ENCODE measurements at places on chromosomes 7 and 10.
A peak's percentile ranks its signal among the peaks of the same experiment; 100 is the strongest.

GRCh38 chr7:31053986-31054385 lies 1.9 kb downstream of the ADCYAP1R1 start:
- DNase-seq: no peak

GRCh38 chr7:38311329-38311937 lies 38.0 kb upstream of the TARP start:
- no peak for DNase-seq

DNA sequence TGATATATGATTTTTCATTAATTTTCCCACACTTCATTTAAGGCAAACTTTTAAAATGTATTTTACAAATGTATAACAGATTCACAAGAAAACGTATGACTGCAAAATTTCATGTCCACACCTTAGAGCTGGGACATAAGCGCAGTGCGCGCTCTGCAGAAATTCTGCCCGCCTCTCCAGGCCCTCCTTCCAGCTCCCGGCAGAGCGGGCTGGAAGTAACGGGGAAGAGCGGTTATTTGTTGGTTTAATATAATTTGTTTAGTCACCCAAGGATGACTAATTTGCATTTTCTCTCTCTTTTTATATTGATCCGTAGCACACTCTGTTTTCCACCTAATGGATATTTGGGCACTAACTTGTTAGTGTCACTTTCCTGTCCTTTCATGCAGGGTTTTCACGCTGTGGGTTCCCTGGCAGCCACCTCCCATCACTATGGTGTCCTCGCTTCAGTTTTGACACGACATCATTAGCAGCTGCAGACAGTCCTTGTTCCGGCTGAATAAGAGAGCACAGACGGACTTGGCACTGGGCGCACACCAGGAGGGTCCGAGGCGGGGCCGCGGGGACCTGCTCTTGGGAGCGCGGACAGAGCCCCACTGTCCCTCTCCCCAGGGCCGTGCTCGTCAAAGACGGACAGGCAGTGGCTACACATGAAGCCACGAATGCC lies 129.2 kb upstream of the SEC61G start:
- no peak for DNase-seq

DNA sequence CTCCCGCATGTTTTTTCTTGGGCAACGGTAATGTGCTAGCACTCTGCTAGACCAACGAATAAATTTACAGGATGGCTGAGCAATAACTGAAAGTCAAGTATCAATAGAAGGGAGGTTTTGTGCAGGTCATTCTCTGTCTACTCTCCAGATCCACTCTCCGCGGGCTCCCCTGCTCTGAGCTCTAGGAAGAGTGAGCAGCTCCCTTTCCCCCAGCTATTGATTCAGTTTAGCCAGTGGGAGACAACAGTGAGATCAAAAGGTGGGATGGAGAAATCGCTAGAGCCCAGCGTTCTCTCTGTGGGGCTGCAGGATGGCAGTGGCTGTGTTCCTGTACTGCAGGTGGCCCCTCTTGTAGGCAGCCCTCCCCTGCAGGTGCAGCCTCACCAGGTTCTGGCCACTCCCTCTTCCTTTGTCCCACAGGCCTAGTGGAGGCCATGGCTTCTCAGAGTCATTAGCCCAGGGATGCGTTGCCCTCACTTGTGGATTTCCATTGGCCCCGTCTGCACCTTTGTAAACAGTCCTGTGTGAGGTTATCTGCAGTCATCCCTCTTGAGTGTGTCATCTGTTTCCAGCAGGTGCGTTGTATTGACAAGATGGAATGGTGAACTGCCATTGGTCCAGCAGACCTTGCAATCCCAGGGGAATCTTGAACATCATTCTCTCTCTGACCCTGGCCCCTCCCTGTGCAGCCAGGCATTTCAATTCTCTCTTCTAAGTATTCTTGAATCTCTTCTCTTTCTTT lies 11.1 kb downstream of the MSRB2 start:
- no peak for DNase-seq

- DNase-seq: no peak
Measured at GRCh38 chr7:699476-700170, 26.9 kb upstream of the DNAAF5 start.

DNA sequence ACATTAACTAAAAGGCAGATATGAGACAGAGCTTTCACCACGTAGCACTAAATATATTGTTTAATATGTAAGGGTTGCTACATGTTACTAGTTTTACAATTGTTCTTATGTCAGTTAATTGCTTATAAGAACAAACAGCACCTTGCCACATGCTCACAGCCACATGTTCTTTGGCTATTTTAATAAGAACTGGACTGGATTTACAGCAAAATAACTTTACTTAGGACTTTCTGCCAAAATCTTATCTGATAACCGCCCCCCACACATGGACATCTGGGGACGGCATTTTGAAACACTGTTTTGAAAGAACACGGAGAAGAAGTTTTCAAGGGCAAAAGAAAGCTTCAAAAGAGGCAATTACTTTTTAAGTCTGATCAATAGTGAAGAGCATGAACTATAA lies 45.3 kb downstream of the JAZF1 start:
- DNase-seq: no peak

- DNase-seq: no peak
Measured at GRCh38 chr7:84085147-84085546, 109.4 kb downstream of the SEMA3A start.

- DNase-seq: no peak
Measured at GRCh38 chr10:12655940-12656339, 306.6 kb downstream of the CAMK1D start.

- DNase-seq: no peak
Measured at GRCh38 chr7:31373337-31374289, 33.1 kb upstream of the NEUROD6 start.

DNA sequence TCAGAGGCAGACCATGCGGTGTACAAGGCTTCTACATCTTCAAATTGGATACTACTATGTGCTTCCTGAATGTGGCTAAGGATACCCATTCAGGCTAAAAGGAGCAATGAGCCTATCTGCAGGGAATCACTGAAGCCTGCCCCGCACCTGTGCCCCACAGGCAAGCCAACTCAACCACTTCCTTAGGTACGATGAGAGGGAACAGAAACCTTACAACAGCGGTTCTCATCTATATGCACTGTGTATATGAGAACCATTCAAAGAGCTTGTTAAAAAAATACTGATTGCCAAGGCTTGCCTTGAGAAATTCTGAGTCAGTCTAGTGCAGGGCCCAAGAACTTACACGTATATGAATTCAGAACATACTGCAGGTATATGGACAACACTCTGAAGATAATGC lies 679.6 kb downstream of the PARD3 start:
- DNase-seq: no peak

- DNase-seq: no peak
Measured at GRCh38 chr10:98308669-98309365, 40.8 kb upstream of the LOXL4 start.

DNA sequence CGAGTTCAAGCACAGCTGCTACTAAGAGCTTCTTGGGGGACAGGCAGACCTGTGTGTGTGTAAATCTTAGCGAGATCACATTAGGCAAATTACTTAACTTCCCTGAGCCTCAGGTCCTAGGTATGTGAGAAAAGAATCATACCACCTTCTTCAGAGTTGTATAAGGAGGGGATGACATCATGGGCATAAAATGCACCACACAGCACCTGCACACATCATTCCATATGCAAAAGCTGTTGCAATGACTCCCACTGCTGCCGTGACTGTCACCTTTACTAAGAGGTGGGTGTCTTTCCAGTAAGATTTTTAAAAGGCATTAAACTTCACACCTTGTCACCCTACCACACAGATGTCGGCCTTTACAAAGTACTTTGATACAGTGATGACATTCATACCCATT lies 146.0 kb downstream of the FANK1 start:
- DNase-seq: no peak

GRCh38 chr7:139995017-139995915 lies 67.5 kb downstream of the PARP12 start:
- DNase-seq: no peak

DNA sequence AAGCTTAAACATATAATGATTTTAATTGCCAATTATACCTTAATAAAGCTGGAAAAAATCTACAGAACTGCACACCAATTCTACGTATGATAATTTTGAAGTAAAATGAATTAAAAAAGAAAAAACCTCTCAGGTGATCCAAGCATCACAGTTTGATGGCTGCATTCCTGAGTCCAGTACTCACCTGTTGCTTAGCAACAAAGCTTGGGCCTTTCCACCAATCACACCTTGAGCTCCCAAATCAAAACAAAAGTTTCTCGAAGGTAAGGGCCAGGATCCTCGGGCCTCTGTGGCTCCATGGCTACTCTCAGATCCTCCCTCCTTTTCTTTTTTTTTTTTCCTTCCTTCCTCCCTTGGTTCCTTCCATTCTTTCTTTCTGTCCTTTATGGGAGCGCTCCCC lies 137.2 kb upstream of the PCBD1 start:
- no peak for DNase-seq

DNA sequence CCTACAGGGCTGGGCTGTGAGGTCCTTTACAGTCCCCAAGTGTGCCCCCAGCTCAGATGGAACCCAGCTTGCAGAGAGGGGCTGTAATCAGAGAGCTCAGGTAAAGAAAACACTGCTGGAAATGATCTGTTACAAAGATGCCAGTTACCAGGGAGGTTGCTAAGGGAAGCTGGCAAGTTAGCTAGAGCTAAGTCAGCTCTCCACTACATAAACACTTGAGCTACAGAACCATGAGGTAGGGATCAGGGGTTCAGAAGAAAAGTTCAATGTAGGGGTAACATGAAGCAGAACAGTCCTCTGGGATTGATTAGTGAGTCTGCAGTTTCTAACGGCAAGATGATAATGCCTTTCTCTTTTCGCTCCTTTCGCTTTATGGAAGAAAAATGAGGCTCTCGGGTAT lies 53.1 kb upstream of the TM9SF3 start:
- DNase-seq: no peak

GRCh38 chr10:92688927-92689662 lies 660 bp upstream of the HHEX start:
- no peak for DNase-seq

DNA sequence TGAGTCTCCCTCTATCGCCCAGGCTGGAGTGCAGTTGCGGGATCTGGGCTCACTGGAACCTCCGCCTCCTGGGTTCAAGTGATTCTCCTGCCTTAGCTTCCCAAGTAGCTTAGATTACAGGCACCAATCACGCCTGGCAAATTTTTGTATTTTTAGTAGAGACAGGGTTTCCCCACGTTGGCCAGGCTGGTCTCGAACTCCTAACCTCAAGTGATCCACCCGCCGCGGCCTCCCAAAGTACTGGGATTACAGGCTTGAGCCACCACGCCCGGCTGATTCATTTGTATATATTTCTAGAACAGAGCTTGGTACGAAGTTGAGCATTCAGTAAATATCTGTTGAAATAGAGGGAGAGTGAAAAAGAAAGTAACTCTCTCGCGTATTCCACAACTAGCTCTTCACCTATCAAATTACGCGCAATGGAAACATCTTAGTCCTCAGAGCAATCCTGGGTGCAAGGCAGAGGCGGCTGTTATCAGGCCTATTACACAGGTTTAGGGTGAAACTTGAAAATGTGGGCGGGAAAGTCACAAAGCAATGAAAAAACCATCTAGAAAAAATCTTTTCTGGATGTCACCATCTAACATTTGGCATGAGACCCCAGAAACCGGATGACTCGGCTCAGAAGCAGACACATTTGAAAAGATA lies 707 bp upstream of the GHITM start:
- DNase-seq: peak; percentile 47

- DNase-seq: peak; percentile 6
Measured at GRCh38 chr7:157370742-157371141, 33.9 kb downstream of the DNAJB6 start.

GRCh38 chr10:14695847-14696480 lies 78.7 kb downstream of the FAM107B start:
- no peak for DNase-seq

Data from activated T-cell treated with anti-CD3 and anti-CD28 coated beads, Interleukin-2, amount 50 U/mL, for 1 hour (primary cell).